ENCODE measurements at places on chromosomes 5 and 9.

GRCh38 chr5:161027763-161028162, 175.8 kb upstream of the ATP10B start:
- DNase-seq, result no peak

GRCh38 chr5:113040672-113041260, 64.2 kb downstream of the DCP2 start:
- DNase-seq, result no peak

GRCh38 chr5:67879620-67880510, 335.7 kb upstream of the PIK3R1 start:
- no peak for DNase-seq

DNA sequence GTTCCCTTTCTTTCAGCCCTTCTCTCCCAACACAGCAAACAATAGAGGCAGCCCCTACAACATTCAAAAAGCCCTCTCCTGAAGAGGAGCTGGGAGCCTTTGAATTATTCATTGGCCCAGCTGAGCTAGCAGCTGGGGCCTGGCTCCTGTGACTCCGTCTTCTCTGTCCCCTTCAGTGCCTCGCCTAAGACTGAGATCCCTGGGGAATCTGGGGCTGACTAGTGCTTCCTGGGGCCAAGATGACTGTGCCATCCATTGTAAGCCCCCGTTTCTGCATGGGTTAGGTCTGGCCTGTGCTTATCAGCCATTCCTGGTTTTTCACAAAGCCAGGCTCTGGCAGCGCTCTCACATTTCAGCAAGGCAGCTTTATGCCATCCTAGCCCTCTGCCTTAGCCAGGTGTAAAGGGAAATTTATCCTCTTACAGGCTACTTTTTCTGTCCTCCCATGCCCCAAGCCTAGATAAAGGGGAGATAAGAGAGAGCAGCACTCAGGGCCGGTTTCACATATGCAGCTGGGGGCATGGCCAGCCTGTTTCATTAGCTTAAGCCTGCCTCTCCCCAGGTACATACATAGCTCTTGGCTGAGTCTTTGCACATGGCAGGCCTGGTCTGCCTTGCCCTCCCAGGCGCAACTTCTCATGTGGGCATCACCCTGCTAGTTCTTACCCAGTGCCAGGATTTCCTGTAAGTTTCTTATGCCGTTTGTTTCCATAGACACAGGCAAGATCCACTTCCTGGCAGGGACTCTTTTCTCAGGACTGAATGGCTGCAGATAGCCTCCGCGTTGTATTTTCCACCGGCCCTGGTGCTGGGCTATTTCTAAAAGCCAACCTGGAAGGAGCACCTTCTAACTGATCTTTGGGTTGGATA, 15.8 kb downstream of the PTPA start:
- no peak for DNase-seq

DNA sequence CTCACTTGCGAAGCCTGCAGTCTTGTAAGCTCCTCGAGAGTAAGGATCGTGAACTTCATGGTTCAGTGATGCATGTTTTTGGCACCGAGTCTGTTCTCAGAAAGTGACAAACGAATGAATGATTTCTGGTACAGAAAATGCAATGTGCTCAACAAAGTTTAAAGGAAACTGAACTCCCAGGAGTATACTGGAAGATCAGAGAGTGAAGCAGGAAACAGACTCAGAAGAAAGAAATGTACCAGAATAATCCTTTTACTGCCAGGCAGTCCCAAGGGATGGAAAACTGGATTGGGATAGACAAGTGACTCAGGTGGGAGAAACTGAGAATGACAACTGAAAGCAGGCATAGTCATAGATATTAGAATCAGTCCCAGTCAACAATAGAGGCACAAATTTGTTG, 420.6 kb downstream of the CTNND2 start:
- DNase-seq, result no peak

GRCh38 chr5:14410394-14411201, 171.0 kb upstream of the OTULINL start:
- peak; percentile 62 for DNase-seq

DNA sequence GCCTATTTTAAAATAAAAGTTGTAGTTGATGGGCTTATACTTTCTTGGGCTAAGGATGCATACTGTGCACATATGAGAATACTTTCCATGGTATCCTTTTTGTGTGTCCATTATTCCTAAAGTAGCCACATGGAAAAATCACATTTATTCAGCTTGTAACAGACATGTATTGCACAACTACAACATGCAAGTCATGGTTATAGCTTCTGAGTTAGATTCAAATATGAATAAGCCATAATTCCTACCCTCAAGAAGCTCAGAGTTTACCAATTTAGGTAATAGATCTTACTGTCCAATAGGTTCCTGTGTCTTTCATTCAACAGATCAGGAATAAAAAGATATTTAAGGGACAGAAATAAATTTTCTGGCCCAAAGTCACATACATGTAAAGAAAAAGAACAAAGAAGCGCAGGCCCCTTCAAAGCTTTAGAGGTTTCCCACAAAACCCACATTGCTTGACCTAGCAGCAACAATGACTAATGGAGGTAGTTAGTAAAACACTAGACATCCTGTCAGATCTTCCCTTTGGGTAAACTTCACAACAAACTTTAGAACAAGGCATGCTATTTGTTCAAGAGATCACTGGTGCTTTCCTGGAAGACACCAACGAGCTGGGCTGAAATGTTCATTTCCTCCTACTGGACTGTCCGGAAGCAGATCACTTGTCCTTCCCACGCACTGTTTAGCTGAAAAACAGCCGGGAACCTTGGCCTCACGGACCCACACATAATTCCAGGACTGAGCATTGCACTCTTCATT, 78.4 kb upstream of the ITGA1 start:
- peak; percentile 21 for DNase-seq

GRCh38 chr9:136099542-136099941, 4.5 kb upstream of the NACC2 start:
- no peak for DNase-seq

DNA sequence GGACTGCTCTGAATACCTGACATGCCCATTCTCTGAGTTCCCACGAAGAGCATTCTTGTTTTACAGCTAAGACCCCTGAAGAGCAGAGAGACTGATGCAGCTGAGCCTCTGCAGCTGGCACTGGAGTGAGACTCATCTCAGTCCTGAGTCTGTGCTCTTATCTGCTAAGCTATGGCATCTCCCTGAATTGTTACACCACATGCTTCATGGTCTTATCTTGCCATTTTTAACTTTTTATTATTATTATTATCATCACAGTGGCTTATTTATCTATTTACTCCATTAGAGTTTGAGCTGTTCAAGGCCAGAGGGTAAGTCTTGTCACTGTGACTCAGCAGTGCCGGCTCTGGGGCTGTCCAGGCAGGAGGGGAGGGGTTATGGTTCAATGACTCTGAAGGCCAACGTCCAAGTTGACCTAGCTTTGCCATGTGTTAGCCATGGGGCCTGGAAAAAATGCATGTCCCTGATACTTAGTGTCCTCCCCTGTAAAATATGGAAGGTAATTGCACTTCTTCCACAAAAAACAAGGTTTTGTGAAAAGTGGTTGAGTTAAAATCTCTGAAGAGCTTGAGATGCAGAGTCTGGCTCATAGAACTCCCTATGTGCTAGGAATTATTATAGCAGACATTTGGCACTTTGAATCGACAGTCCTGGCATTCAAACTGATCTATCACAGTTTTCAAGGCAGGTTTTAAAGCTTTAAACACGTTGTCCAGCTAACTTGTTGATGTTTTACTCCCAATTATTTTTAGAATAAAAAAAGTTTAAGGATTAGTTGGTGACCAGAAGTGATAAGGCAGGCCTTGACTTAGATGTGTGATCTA, 94.6 kb downstream of the ALDH1A1 start:
- peak; percentile 23 for DNase-seq

GRCh38 chr9:134391319-134392231, 65.3 kb downstream of the RXRA start:
- DNase-seq, result no peak

DNA sequence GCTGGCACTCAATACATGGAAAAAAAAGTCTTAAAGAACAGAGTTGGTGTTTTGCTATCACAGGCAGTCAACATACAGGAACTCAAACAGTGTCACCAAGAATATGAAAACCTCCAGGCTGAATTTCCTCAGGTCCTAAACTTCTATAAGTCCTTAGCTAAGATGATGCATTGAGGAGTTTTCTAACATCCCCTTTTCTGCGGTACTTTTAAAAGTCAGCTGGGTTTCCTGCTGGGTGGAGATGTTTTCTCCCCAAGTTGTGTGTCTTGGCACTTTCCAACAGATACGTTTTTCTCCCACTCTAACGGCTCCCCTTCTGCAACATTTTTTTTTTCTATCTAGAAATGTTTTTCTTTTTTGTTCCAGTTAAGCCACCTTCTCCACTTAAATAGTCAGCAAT, 244.8 kb upstream of the HAPLN1 start:
- DNase-seq, result no peak

DNA sequence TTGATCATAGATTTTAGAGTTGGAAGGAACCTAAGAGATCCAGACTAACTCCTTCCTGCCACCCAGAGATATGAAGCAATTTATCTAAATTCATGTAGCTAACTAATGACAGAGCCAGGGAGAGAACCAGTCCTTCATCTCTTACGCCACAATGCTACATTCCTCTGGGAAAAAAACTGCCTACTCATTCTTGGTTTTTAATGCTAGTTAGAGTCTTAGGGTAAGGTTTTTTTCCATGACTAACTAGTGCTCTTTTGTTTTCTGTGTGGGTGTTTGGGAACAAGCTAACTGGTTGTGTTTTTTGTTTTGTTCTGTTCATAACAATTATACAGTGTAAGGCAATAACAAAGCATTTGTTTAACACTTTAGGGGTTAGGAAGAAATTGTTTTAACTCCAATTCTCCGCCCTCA, 52.4 kb downstream of the SLC44A1 start:
- no peak for DNase-seq

DNA sequence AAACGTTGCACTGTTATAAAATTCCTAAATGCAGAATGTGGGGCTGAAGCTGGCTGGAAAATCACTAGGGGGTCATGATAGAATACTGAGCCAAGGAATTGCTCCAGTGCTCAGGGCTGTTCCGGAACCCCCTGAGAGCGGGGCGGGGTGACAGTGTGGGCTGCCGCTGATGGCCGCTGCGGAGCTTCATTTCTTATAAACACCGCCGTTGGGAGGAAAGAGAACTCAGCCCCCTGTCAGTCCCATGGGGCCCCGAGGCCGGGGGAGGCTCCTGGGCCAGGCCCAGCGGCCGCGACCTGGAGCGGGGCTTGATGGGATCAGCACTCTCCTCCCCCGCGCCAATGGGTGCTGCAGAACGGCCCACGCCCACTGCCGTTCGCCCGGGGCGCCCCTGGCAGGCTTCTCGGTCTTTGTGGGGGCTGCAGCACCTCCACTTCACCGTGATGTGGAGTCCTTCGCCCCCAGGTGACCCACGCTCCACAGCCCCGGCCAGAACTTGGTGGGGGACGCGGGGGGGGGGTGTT, 5.2 kb upstream of the IRF1 start:
- peak; percentile 91 for DNase-seq

GRCh38 chr9:26870292-26870691, 22.3 kb downstream of the CAAP1 start:
- DNase-seq, result no peak

GRCh38 chr5:16076657-16077056, 102.9 kb downstream of the MARCHF11 start:
- DNase-seq, result no peak

DNA sequence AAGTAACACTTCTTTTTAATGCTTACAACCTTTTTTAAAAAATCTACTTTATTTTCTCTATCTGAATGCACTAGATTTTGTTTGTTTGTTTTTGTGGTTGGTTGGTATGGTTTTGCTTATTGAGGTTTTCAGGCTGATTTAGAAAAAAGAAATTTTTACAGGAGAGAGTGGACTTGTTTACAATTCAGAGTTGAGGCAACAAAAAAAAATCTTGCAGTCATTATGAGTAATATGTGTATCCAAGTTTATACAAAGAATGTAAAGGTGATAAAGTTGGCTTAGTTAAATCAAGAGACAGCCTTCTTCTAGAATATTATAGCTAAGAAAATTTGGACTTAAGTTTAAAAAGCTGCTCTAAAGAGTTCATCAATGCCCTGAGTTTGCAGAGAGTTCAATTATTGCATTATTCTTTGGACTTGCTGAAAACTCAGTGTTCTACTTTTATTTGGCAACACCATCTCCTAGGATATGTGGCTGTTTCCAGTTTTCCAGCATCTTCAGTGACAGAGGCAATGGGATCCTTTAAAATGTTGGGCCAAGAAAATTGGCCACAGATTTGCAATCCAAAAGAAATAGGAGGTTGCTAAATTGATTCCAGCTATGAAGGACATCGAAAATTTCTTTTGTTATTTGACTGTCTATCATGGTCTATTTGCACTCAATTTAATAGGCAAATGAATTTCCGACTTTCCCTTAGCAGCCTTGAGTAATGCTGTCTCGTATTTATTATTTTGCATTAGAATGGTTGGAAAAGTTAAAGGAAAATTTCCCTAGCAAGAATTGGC, 10.7 kb downstream of the STK32A start:
- DNase-seq, result no peak

GRCh38 chr5:34915856-34916192, 313 bp downstream of the BRIX1 start:
- no peak for DNase-seq

DNA sequence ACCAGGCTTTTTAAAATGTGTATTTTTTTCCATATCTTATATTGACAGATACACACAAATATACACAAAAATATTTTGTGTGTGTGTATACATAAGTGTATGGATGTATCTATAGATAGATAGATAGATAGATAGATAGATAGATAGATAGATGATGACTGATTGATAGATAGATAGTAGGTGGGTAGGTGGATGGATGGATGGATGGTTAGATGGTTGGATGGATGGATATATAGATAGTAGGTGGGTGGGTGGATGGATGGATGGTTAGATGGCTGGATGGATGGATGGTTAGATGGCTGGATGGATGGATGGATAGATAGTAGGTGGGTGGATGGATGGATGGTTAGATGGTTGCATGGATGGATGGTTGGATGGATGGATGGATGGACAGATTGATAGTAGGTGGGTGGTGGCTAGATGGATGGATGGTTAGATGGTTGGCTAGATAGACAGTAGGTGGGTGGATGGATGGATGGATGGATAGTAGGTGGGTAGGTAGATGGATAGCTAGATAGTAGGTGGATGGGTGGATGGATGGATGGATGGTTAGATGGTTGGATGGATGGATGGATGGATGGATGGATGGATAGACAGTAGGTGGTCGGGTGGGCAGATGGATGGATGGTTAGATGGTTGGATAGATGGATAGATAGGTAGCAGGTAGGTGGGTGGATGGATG, 156.2 kb downstream of the NR3C1 start:
- no peak for DNase-seq

GRCh38 chr9:98995059-98995671, 51.5 kb downstream of the COL15A1 start:
- DNase-seq, result no peak

GRCh38 chr5:38094889-38095288, 163.5 kb upstream of the EGFLAM start:
- DNase-seq, result no peak

- no peak for DNase-seq
These were observed 13.8 kb downstream of the ICE1 start for GRCh38 chr5:5436203-5436760.

DNA sequence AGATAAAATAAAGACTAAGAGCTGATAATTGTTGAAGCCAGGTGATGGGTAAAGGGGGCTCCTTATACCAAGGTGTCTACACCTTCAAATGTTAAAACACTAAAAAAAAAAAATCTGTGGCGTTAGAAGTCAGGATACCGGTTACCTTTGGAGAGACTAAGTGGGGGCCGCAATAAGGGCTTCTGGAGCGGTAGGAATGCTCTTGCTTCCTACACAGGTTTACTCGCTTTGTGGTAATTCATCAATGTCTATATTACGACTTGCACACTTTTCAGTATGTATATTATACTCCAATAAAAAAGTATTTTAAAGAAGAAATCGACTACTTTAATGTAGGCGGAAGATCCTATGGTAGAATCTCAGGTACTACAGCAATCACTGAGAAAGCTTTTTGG, 12.5 kb downstream of the MRPS27 start:
- DNase-seq, result no peak

All from ovary (tissue), 10 donors.